CD4-positive, alpha-beta T cell treated with Interleukin-4 for 1 hour (primary cell): ENCODE measurements at places on chromosomes 13 and 19.

DNA sequence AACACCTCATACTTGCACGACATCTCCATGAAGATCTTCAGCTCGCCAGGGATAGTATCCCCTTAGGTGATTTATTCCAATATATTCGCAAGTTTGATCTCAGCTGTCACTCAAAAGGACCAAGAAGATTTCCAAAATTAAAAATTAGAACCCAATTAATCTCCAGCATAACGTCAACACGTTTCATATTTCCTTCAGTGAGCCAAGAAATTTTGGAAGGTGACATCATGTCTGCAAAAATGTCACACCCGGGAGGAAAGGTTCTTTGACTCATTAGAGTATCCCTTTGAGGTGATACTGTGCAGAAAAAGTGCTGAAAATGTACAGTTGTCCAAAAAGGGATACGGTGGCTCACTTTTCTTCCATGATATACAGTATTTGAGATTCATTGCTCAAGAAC is 569.6 kb downstream of the EFNB2 start:
- DNase-seq: no peak

DNA sequence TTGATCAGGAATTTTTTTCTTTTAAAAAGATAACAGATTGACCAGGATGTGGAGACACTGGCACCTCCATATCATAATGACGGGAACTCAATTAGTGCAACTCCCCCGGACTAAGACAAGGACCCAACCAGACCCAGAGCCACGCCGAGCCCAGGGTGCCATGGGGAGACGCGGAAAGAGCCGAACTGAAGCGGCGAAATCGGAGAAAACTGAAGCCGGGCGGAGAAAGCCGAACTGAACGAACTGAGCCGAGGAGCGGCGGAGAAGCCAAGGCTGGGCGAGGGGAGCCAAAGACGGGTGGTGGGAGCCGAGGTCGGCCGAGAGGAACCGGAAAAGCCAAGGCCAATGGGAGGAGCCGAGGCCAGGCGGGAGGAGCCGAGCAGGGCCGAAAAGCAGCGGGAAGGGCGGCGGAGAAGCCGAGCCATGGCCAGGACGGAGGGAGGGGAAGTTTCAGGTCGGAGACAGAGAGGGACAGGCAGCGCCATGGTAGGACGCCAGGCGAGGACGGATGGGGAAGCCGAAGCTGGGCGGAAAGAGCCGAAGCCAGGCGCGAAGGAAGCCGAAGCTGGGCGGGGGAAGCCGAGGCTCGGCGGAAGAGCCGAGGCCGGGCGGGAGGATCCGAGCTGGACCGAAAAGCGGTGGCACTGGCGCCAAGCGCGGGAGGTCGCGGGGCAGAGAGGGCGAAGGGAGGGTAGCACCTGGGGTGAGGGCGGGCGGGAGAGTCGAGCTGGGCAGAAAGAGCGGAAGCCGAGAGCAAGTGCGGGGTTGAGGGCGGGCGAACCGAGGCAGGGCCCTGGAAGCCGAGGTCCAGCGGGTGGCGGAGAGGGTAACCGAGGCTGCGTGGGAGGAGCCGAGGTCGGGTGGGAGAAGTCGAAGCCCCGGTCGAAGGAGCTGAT is 29.4 kb downstream of the ZNF557 start:
- peak; percentile 91 for DNase-seq

GRCh38 chr13:77749344-77749880 is 51.9 kb downstream of the SLAIN1 start:
- no peak for DNase-seq

- DNase-seq: peak; percentile 46
Observed at GRCh38 chr19:12786141-12786870, 5.0 kb upstream of the JUNB start.

DNA sequence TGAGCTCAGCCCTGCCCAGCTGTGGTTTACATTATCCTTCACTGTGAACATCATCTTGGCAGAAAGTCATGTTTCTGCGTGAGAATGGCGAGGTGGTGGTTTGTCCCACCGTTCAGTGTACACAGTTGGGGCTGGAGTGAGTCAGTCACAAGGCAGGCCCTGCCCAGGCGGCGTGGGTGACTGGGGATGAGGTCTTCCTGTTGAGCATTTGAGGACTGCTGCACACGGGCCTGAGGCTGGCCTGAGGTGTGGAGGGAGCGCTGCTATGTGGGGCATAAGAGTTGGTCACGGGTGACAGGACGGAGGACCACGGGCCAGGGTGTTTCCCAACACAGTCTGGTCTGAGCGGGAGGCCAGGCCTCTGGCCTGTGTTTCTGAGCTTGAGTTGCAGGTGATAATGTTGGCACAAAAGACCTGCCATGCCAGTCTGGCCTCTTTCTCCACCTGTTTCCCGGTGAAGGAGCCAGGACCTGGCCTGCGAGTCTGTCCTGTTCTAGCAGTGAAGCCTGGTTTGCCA is 13.4 kb upstream of the C19orf33 start:
- DNase-seq: no peak

DNA sequence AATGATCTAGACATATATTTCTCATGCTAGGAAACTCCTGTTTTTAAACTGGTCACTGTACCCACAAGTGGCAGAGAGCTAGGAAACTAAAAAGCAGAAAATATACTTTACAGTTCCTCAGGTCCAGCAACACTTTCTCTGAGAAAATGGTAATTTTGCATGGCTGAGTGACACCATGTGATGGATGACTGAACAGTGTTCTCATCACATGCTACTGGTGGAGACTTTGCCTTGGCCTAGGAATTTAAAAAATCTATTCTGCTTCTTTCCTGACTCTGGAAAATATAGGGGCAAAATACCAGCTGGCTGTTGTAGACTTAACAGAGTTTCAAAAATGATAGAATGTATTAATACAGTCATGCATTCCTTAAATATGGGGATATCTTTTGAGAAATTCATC is 50.0 kb downstream of the LATS2 start:
- DNase-seq: no peak

DNA sequence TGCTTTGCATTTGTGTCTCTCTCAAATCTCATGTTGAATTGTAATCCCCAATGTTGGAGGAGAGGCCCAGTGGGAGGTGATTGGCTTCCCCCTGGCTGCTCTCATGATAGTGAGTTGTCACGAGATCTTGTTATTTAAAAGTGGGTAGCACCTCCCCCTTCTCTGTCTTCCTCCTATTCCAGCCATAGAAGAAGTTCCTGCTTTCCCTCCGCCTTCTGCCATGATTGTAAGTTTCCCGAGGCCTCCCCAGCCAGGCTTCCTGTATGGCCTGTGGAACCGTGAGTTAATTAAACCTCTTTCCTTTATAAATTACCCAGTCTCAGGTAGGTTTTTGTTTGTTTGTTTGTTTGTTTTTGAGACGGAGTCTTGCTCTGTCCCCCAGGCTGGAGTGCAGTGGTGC is 3.8 kb downstream of the LILRA4 start:
- DNase-seq: no peak

DNA sequence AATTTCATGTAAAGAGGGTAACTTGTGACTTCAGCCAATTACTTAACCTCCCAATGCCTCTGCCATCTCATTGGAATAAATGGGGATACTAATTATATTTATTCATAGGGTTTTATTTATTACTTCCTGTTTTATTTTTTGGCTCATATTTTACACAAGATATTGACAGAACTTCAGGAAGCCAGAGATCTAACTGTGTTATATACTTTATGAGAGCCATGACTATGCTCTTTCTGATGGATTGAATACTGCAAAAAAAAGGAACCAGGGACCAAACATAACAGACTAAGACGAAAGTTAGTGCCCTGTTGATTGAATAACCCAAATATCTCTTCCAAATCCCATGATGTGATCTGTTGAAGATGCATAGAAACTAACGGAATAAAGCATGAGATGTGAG is 243.3 kb upstream of the STARD13 start:
- no peak for DNase-seq

- DNase-seq: no peak
Observed at GRCh38 chr13:35940734-35941133, 190.4 kb downstream of the DCLK1 start.

DNA sequence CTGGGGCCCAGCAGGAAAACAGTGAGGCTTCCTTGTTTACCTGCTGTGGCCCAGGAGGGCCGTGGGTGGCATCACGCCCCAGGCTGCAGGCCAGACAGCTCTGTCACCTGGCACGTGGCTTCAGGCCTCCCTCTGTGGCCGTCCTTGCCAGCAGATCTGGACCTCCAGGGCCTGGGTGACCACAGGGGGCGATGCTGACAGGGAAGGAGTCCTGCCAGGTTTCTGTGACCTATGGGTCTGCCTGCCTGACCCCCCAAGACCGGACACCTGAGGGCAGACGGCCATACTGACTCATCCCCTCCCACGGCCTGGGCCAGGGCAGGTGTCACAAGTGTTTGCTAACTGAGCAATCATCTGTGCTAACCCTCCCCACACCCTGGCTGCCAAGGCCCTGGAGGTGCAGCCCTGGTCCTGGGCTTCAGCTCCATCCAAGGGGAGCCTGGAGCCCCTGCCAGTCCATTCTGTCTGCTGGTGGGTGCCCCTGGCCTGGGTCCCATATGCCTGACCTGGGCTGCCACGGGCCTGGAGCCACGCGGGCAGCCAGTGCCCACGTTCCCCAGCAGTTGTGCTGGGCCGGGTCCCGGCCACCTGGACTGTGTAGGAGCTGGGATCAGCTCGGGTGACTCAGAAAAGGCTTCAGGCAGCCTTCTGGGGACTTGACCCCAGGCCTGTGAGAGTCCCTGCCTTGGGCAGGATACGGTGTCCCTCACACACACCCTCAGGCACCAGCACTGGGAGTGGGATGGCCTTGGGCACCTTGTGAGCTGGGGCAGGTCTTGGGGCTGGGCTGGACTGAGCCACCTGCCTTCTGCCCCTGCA is 3.7 kb downstream of the CDC34 start:
- no peak for DNase-seq

DNA sequence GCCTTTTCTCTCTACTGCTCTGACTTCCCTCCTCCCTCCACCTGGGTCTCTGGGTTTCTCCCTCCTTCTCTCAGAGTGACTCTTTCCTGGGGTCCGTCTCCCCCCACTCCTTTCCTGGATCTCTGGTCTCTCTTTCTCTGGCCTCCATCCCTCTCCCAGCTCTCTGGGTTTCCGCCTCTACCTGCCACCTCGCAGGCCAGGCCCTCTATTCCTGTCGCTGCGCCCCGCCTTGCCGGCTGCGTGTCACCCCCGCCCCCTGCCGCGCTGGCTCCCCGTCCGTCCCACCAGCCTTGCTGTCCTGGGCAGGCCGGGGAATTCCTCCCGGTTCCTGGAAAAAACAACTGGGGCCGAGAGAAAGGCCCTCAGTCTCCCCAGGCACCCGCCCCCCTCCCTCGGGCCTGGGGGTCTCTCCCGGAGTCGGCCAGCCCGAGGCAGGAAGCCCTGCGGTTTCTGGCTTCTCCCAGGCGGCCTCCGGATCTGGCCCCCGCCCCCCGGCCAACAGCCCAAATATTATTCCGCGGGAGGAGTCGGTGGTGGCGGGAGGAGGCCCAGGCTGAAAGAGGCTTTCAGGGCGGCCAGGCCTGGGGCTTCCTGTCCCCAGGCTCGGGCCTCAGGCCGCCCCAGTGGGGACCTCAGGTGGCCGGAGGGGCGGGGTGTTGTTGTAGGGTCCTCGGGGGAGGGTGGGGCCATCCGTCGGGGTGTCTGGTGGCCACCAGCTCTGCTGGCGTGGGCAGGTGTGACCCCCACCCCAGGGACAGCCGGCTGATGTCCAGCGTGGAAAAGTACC is 9.3 kb downstream of the IRF2BP1 start:
- no peak for DNase-seq

DNA sequence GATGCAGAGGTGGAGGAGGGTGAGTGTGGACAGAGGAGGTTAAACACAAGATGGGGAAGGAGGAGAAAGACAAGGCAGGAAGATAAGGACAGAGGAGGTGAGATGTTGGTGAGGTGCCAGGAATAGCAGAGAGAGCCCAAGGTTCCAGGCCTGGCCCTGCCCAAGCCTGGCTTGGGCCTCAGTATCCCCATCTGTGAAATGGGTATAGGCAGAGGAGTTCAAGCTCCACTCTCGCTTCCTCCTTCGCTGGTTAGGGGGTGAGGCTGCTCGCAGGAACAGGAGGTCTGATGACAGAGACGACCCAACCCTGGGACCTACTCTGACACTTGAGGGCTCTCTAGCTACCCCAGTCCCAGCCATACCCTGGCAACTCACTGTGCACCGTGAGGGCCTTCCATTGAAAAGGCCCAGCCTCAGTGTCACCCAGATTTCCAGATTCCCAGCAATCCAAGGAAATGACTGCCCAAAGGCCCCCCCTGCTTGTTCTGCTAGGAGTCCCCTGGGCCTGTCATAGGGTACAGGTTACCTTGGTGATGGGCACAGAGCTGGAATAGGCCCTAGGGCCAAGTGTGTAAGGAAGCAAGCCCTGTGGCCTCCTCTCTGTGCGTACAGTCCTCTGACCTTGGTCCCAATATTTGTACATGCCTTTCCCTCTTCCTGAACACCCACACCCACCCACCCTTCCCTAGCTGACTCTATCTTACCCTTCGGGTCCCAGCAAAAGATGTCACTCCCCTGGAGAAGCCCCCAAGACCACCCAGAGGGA is 8.6 kb upstream of the ANGPTL8 start:
- DNase-seq: no peak

- no peak for DNase-seq
Observed at GRCh38 chr13:21901336-21901735, 230.5 kb downstream of the FGF9 start.

GRCh38 chr13:30362869-30363268 is 55.5 kb upstream of the KATNAL1 start:
- no peak for DNase-seq

GRCh38 chr13:95100525-95101433 is 200.5 kb downstream of the ABCC4 start:
- DNase-seq: no peak

DNA sequence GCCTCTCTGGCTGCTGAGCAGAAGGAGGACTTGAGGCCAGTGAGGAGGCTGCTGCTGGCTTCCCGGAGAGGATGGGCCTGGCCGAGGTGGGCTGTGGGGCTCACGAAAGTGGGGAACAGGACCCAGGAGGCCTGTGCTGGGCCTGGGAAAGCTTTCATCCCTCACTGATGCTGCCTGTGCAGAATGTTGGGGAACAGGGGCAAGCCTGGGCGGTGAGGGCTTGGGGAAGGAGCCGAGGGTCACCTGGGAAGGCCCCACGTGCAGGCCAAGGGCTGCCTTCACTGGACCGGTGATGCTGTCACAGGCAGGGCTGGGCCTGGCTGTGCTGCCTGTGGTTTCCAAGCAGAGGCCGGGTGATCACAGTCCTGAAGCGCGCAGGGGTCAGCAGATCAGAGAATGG is 9.4 kb downstream of the AP1M1 start:
- no peak for DNase-seq

GRCh38 chr13:113947311-113948033 is 26.4 kb downstream of the C13orf46 start:
- DNase-seq: no peak

DNA sequence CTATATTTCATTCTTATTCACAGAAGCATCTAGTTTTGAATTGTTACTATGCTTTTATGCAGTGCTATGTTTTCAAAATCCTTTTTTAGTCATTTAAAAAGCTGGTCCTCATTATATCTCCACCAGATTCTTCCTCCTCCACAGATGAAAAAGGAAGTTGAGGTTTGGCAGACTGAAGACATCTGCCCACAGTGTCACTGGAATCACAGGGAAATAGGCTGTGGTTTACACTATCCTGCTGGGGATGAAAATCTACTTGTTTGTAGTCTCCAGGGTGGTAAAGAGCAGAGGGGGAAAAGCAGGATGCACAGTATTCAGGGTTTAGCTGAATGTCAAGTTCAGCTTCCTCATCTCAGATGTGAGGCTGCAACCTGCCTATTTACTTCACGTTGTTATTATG is 351.2 kb downstream of the DNAJC15 start:
- no peak for DNase-seq

- peak; percentile 79 for DNase-seq
Observed at GRCh38 chr13:20495087-20496023, 30.3 kb downstream of the CRYL1 start.
